ENCODE measurements at places on chromosomes 11 and 22.

GRCh38 chr22:40679964-40680818 lies 907 bp downstream of the MCHR1 start:
- no peak for DNase-seq

DNA sequence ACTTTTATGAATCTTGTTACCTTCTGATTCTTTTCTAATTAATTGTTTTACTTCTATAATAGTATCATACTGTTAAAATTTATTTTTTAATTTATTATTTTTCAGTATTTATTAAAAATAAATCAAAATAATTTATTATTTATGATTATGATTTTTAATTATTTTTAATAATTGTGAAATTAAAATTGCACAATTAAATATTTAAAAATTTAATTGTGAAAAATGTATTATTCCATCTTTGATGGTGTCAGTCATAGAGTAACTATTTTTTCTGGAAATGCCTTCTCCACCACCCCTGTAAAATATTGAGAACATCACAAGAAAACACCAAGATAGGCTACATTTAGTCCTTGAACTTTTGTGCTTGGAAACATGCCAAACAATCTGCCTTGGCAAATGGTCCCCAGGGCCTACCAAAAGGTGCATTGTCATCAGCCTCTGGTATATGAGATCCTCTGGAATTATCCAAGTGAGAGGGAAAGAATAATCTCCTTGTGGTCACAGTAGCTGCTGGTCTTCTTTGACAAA lies at the start of gene OR8H2:
OR8H2 (plus strand) TSS at position 478 of the 528 bp plus-strand sequence. CDS start 1,356 bp downstream, outside the sequence.
- DNase-seq: no peak

- DNase-seq: peak; percentile 62
Observed at GRCh38 chr11:117946842-117947526, 17.8 kb upstream of the TMPRSS13 start.

DNA sequence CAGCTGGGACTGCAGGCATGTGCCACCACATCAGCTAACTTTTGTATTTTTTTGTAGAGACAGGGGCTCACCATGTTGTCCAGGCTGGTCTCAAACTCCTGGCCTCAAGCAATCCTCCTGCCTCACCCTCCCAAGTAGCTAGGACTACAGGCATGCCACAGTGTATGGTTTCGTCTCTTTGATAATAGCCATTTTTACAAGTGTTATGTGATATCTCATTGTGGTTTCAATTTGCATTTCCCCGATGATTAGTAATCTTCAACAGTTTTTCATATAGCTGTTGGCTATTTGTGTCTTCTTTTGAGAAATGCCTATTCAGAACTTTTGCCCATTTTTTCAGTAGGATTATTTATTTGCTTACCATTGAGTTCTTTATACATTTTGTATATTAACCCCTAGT lies 9.0 kb upstream of the MTMR3 start:
- no peak for DNase-seq

DNA sequence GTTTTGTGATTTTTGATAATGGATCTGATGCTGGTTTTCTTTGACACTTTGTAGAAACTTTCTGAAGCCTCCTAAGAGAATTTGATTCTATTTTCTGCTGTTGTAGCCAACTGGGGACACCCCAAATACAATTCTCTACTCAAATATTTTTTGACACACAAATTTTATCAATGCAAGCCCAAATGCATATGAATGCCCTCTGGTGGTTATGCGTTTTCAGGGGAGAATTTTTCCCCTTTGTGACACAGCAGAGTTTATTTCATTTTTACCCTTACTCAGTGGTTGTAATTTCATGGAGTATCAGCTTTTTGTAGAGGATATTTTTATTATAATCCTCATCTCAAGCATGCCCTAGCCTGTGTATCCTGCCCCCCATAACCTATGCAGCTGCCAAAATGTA lies 44.7 kb upstream of the MTMR2 start:
- no peak for DNase-seq

GRCh38 chr11:18615628-18616392 lies 16.2 kb downstream of the MISFA start:
- no peak for DNase-seq

GRCh38 chr11:96235751-96236150 lies 107.2 kb downstream of the MAML2 start:
- no peak for DNase-seq

DNA sequence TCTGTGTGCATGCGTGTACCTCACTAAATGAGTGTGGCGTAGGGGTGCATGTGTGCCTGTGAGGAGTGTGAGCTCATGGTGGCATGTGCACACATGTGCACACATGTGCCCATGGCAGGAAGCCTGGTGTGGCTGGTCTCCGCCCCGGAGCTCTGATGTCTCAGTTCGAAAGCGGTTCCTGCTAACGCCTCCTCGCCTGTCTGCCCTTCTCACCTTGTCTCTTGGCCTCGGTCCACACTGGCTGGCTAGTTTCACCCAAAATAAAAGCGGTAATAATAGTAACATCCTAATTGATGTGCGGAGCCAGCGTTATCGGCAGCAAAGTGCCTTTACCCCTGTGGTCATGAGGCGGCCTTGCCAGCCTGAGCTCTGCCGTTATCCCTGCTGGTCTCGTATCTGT lies 1190.4 kb downstream of the BRD1 start:
- DNase-seq: no peak

GRCh38 chr11:34105957-34106504 lies 602 bp downstream of the NAT10 start:
- no peak for DNase-seq

DNA sequence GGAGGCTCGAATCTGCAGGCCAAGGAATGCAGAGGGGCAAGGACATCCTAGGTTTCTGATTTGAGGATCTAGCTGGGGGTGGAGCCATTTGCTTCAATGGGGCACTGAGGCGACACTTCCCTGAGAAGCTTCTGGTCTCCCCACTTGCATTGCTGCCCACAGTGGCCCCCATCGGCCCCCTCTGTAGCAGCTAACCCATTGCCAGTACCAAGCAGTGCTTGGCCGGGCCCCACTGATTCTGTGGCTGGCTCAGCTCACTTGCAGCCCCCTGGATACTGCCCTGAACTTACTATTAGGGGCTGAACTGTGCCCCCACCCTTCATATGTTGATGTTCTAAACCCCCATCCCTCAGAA lies 42.9 kb upstream of the SHISAL1 start:
- no peak for DNase-seq

Data from gastrocnemius medialis (tissue), 4 donors.